ENCODE measurements at places on chromosomes 1 and 21.
A peak's percentile ranks its signal among the peaks of the same experiment; 100 is the strongest.

- peak; percentile 97 for DNase-seq
These were observed 16.9 kb downstream of the NTMT2 start for GRCh38 chr1:170162459-170163246.

DNA sequence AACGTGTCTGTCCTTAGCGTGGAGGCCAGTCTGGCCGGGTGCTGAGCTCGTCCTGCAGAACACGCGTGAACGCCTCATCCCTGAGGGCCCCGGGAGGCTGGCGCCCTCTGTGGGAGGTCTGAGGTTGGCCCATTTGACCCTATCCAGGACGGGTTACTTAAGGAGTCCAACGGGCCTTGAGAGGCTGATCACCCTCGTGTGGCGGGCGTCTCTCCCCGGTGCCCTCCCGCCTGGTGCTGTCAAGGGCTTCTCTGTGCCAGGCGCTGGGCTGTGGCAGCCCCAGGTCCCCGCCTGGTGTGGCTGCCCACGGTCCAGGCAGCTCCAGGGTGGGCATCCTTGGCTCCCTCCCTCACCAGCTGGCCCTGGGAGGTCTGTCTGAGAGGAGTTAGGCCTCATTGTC lies 9.7 kb downstream of the SKI start:
- DNase-seq, result no peak

DNA sequence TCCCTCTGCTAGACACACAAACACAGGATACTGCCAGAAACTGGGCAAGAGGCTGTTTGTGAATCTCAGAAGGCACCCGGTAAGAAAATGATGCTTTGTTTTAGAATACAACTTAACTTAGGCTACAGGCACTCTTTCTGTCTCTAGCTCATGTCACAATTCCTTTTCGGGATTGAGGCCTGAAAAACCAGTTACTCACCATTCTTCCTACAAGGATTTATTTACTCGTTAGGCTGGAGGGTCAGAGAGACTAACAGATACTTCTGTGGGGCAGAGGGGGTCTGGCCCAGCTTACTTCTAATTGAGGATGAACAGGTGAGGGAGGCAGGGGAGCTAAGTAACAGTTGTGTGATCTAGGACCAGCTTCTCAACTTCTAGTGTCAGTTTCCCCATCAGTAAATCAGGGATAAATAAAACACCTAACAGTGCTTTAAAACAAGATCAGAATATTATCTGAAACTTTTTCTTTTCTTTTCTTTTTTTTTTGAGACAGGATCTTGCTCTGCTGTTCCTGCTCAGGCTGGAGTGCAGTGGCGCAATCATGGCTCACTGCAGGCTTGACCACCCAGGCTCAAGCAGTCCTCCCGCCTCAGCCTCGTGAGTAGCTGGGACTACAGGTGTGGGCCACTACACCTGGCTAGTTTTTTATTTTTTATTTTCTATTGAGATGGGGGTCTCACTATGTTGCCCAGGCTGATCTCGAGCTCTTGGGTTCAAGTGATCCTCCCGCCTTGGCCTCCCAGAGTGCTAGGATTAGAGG lies 31.9 kb downstream of the NFYC start:
- DNase-seq, result no peak

- no peak for DNase-seq
These were observed 40.5 kb upstream of the SRP9 start for GRCh38 chr1:225737161-225737560.

DNA sequence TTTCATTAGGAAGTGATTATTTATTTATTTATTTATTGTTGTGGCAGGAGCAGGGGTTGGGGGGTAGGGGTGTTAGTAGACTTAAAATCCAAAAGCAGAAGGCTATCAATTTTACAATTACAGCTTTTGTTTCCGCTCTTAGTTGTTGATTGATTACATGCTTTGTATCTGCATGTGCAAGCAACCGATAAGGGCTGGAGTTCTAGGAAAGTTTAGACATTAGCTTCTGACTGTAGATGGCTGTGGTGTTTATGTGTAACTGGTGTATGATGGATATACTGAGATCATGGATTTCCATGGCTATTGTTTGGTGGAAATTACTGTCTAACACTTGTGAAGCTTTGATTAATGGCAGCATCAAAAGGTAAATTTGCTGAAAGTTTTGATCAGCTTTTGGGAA lies 2.8 kb downstream of the ST6GALNAC5 start:
- no peak for DNase-seq

- DNase-seq, result no peak
These were observed 230.5 kb downstream of the TPR start for GRCh38 chr1:186144505-186144904.

DNA sequence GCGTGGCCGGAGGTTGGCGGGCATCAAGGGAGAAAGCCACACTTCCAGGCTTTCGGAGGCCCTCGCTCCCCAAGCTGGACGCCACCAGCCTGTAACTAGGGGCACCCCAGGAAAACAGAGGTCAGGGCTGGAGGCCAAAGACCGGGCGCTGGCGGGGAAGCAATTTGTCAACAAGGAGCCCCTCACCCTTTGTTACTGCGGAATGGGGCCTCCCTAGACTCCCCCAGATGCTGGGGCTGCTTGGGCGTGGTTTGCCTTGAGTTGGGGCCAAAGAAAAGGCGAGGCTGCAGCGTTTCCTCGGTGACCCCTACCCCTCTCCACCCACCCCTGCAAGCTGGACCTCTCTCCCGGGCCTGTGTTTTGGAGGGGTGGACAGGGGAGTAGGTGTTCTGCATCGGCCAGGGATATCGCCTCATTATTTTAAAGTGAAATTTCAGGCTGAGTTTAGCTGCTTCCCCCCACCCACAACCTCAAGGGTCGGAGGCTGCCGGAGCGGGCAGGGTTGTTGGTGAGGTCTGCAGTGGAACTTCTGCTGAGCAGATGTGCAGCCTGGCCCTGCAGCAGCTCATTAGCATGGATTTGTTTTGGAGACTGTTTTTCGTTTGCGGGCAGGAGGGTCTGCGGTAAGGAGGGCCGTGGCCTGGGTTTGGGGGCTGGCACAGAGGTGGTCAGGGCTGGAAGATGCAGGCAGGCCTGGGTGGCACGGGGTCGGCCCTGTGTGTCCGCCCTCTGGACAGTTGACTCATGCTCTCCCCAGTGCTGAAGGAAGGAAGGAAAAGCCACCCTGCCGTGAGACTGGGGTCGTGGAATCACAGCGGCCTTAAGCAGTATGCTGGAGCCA lies 1.5 kb downstream of the NBL1 start:
- DNase-seq, result no peak

DNA sequence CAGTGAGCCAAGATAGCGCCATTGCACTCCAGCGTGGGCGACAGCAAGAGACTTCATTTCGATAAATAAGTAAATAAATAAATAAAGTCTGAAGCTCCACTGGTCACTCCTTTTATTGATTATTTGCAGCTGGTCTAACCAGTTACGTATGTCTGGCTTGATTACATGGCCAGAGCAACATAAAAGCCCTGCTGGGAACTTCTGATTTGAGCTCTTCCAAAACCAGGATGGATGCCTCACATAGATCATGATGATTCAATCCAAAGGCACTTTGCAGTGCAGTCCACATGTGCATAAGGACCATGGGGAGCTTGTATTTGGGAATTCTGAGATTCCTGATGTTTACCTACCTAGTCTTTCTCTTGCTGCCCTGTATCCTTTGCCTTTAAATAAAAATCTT lies 24.0 kb downstream of the NSUN4 start:
- DNase-seq, result peak; percentile 41

DNA sequence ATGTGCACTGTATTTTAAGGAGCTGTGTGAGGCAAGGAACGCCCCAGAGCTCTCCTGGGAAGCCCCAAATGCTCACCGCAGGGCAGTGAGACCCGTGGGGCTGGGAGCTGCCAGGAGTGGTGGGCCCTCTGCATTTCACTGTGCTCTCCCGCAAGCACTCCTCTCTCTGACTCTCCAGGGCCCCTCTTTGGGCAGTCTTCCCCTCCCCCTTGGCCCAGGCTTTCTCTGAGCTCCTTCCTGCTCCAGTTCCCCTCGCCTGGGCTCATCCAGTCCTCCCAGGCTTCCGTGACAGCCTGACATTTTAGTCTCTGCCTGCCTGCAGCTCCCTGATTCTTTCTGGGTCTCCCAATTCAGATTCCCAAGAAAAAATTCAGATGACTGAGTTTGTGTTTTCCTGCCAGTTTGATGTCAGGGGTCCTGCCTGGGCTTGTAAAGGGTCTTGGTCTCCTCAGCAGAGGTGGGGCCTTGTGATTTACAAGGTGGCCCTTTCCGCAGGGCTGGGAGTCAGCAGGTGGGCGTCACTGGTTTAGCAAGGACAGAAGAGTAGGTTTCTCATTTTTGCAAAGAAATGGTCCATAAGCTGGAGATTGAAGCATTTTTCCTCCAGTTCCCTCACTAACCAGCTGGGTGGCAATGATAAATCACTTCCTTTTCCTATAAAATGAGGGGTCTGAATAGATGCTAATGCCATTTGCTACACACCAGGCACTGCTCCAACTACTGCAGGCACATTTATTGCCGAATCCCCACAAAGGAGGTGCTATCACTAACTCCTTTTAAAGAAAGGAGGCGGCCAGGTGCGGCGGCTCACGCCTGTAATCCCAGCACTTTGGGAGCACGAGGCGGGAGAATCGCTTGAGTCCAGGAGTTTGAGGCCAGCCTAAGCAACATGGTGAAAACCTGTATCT lies 1.9 kb upstream of the CA6 start:
- DNase-seq, result peak; percentile 8

GRCh38 chr1:43235040-43235439 lies 34.7 kb upstream of the TMEM125 start:
- DNase-seq, result no peak

- DNase-seq, result no peak
These were observed 116.9 kb downstream of the HLCS start for GRCh38 chr21:36849461-36850105.

- DNase-seq, result peak; percentile 44
These were observed 106.3 kb downstream of the GALNT2 start for GRCh38 chr1:230173187-230173975.

DNA sequence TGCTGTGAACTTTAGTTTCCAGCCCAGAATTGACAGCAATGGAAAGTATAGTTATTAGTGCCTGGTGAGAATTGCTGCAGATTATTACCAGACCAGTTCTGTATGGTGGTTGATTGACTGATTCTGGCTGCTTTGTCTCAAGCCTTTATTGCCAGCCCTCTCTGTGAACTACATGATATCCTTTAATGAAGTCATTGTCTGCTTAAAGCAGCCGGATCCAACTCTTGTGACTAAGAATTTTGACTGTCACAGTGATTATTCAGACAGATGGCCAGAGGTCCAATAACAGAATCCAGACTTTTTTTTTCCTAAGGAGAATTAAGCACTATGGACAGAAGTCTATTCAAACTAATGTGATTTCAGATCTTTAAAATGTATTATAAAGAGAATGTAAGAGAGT lies 1548.6 kb upstream of the B3GALT2 start:
- no peak for DNase-seq
